Stimulated activated CD8-positive, alpha-beta memory T cell treated with anti-CD3 and anti-CD28 coated beads, Interleukin-15, amount 100 ng/mL, for 24 hours (primary cell): ENCODE measurements at places on chromosomes 5 and 9.

- no peak for DNase-seq
These were observed 424.2 kb downstream of the TUSC1 start for GRCh38 chr9:25254051-25254450.

GRCh38 chr9:93123561-93124283 lies 10.3 kb downstream of the NINJ1 start:
- DNase-seq, result no peak

GRCh38 chr5:123266365-123266764 lies 156.8 kb downstream of the CEP120 start:
- DNase-seq, result no peak

GRCh38 chr9:108528231-108528630 lies 327.6 kb downstream of the ACTL7B start:
- no peak for DNase-seq

GRCh38 chr9:72586388-72587130 lies 65.2 kb downstream of the TMC1 start:
- DNase-seq, result no peak

GRCh38 chr5:107687404-107687803 lies 16.7 kb upstream of the EFNA5 start:
- DNase-seq, result no peak

DNA sequence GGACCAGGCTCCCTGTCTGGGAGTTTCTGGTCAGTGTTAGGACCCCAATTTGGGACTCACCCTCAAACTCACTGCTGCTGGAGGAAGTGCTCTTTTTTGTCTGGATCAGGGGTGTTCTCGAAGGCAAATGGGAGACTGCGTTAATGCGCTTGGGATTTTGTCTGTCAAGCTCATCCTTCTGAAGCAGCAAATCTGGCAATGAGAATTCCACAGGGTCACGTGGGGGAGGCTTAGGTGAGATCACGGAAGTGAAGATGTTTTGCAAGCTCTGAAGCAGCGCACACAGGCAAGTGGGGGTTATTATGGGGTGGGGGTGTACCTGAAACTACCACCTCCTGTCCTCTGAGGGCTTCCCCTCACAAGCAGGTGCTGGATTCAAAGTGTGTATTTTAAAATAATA lies 10.5 kb upstream of the TEX53 start:
- no peak for DNase-seq

DNA sequence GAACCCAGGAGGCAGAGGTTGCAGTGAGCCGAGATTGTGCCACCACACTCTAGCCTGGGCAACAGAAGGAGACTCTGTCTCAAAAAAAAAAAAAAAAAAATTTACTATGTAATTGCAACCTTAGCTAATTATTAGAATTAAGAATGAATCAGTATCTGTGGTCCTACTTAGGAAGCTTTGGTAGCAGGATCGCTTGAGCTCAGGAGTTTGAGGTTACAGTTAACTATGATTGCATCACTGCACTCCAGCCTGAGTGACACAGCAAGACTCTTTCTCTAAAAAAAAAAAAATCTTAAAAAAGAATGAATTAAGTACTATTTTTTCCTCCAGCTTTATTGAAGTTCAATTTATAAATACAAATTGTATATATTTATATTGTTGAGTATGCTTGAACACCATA lies 16.7 kb downstream of the NDUFAF2 start:
- no peak for DNase-seq

GRCh38 chr9:20540169-20540863 lies 82.0 kb downstream of the MLLT3 start:
- DNase-seq, result no peak

GRCh38 chr9:135007601-135008000 lies 79.9 kb upstream of the OLFM1 start:
- no peak for DNase-seq

DNA sequence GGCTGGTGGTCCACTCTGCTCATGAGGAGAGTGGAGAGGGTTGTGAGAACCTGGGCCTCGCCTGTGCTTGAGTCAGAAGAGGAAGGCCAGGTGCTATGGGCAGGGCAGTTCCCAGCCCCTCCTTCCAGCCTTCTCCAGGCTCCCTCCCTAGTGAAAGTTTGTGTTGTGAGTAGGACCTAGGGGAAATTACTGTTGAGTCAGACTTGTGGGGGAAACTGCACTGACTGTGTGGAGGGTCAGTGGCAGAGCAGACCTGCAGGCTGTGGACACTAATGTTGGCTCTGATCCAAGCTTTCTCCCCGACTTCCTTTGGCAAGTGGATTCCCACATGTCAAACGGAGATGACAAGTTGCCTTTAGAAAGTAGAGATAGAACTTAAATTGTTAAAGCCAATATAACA lies 102.6 kb downstream of the ARHGAP26 start:
- DNase-seq, result no peak

DNA sequence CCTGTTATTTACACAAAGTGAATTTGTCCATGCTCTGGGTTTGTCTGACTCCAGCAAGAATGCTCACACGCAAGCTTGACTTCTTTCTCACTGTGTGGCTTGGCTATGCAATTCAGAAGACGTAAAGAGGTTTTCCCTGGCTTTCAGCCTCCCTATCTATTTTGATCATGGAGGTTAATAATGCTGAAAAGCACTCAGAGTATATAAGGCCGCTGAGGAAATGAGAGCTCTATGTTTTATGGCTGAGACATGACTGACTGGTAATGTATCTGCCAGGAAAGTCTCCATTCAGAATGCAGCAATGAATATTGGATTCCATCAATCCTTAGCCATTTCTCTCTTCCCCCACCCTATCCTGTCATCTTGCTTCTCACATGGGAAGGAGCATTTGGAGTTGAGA lies 417.3 kb downstream of the DMAC1 start:
- no peak for DNase-seq

DNA sequence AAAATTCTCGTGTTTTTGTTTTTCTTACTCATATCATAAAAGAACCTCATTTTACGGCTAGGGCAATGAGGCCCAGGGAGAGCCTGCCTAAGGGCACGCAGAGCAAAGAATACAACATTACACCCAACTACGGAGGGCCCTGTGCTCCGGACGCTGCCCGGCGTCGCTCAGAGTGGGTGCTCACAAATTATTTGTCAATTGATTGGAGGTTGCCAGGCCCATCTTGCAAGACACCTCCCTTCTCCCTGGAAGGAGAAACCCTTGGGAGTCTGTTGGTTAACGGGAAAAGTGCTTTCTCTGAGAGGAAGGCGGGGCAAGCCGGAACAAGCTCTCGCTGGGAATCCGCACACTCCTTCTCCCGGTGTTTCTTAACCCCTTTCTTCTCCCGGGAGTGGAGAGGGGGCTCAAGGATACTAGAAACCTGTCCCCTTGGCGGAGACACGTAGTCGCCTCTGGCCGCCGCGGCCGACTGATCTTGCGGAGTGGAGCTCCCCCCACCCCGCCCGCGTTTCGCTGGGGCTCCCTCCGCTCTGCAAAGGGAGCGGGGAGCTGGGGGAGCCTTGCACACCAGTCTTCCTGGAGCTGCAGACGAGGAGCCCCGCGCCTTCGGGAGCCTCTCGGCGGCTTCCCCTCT lies 599.3 kb upstream of the SGCD start:
- no peak for DNase-seq

- DNase-seq, result no peak
These were observed 25.1 kb downstream of the QRFP start for GRCh38 chr9:130871395-130872062.

DNA sequence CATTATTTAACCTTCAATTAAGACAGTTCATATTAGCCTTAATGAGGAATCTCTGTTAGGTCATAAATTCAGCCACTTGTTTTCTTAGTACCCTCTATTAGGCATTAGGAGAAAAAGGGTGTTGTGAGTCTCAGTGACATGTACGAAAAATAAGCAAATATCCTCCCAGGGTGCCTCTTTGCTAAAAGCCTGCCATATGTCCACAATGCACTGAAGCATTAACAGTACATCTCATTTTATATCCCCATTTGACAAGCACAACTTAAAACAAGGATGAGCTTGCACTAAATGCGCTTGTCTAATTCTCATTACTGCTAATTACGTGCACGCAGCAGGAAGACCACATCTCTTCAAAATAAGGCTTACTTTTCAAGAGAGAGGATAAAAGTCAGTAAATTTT lies 48.4 kb upstream of the SRFBP1 start:
- no peak for DNase-seq

GRCh38 chr5:166562246-166562645 lies 1729.2 kb upstream of the WWC1 start:
- no peak for DNase-seq

GRCh38 chr9:35661756-35662350 lies 3.1 kb downstream of the ARHGEF39 start:
- no peak for DNase-seq

- no peak for DNase-seq
These were observed 3.8 kb upstream of the GGTA1 start for GRCh38 chr9:121503444-121503843.

DNA sequence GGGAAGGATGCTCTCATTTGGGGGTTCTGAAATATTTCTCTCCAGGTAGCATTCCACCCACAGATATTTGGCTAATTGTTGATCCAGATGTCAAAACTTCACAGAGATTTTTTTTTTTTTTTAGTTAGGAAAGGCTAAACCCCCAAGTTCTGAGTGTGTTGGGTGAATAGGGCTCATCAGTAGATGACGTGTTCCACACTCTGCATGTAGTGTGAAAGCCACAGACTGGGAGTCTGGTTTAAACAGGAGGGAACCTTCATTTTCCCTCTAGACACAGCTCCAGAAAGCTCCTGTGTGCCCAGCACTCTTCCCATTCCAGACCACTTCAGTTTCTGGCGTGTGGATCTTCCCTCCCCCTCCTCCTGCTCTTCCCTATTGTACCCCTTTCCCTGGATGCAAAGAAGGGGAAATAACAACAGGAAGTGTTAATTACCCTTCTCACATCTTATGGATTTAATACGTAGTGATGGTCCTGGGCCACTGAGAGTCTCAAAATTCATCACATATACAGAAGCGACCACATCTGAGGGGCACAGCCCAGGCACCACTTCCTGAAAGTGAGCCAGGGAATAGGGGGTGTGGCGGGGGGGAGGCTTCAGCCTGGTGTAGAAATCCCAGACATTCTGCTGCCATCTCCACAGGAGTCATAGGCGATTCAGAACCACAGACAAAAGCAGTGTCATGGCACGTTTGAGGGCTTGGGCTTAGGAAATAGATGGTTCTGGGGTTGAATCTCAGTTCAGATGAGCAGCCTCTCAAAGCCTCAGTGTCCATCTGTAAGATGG lies 65.1 kb downstream of the DAP start:
- no peak for DNase-seq

- DNase-seq, result no peak
These were observed 1134.3 kb upstream of the C9orf72 start for GRCh38 chr9:28707616-28708015.

DNA sequence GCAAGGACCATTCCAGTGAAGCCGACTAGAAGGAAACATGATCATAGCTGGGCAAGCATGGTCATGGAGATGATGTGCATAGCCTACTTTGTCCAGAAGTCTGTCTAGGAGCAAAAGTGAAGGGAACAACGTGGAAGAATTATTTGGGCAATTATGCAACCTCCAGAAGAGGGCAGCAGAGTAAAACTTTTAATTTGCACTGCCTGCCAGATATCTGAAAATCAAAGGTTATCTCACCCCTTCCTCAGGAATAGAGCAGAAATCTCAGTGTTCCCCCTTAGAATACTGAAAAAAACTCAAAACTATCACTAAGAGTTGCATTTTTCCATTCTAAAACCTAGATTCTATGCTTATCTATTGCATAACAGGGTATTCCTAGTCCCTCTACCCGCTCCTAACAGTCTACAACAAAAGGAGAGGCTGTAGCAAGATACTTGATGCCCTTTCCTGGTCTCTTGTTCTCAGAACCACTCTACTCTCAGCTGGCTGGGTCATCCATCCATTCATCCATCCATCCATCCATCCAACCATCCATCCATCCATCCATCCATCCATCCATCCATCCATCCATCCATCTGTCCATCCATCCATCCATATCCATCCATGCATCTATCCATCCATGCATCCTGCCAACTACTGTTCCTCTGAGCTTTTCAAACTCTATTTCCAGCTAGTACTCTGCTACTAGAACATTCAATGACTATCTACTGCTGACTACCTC lies 8.4 kb upstream of the SETD9 start:
- DNase-seq, result no peak

DNA sequence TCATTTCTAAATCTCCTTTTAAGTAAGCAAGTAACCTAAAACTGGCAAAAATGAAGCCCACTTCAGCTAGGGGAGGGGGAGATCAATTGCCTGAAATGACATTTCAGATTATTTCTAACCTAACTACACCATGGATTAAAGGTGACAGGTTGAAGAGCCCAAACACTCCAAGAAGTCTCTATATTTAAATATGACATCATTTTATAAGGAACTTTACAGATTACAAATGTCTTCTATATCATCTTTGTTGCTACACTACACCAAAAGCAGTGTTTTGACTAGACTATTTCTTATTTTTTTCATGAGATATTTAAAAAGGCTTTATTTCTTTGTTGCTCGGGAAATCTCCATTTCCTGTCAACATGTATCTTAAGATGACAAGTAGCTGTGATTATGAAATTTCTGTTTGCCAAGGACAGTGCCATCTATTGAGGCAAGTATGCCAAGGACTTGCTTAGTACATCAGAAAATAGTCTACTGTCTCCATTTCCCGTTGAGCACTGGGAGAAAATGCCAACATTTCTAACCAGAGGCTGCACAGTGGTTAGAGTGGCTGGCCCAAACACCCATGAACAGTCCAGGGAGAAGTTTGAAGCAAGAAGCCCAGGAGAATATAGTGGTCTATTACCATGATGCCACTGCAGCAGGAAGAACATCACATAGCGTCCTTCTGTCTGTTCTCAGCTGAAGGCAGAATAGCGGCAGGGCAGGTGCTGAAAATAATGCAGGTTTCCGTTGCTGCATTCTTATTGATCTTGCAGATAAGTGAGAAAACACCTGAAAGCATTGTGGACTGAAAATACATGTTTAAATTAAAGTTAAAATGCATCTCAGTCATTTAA lies 93.4 kb upstream of the ITGA2 start:
- no peak for DNase-seq

GRCh38 chr5:7207979-7208378 lies 188.0 kb upstream of the ADCY2 start:
- DNase-seq, result no peak

DNA sequence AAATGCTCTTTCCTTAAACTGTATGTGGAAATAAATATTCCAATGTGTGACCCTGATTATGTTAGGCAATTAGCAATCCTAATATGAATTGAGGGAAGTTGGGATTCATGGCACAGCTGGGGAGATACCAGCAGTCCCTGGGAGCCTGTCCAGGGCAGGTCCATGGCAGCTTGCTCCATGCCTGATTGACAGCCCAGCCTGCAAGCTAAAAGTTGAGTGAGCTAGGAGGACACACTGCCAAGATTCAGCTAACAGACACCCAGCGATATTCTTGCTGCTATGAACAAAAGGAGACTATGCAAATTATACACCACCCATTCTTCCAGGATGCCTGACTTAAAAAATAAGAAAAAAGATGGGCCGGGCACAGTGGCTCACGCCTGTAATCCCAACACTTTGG lies 6.2 kb downstream of the TGFBI start:
- no peak for DNase-seq

GRCh38 chr9:85647571-85647970 lies 94.2 kb downstream of the AGTPBP1 start:
- DNase-seq, result no peak

DNA sequence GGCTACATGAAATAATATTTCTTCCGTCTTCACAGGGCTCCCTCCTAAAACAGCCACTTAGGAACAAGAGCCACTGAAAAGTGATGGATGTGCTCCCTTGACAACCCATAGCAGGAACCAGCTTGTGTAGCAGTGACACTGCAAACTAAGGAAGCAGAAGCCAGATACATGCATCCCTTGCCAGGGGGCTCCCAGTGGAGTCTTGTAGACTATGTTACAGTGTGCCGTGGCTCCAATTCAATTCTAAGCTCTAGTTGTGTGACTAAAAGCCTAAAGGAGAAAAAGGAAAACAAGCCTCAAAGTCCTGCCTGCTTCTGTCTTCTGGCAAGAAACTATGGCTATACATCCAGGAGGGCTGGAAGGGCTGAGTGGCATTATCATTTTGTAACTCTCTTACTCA lies 12.2 kb upstream of the TAF1L start:
- DNase-seq, result no peak
